ENCODE measurements at places on chromosomes 4 and X. TPM values are rescaled to one million over a fixed set of nuclear protein-coding genes. Genes with fewer than 3 reads are reported as not detected.
A peak's percentile ranks its signal among the peaks of the same experiment; 100 is the strongest.

- no peak for DNase-seq
Observed at GRCh38 chrX:55767100-55767499, 49.6 kb downstream of the RRAGB start.

DNA sequence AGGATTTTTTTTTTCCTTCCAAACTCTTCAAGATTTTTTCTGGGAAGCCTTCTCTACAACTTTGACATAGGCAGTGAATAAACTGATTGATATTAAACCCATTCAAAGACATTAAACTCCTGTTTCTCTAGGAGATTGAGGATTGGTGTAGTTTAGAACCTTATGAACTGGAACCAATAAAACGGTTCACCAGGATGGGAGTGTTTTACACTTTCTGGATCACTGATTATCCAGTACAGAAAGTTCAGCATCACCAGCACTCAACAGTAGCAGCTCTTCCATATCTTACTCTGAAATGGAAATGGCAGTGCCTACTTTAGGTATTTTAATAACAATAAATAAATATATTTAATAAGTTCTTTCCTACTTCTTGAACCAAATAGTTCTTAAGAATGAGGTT is 76.7 kb downstream of the BMPR1B start:
- DNase-seq, result no peak

- DNase-seq, result no peak
Observed at GRCh38 chrX:9980927-9981326, 13.8 kb downstream of the CLDN34 start.

GRCh38 chr4:171924746-171925376 is 111.7 kb downstream of the GALNTL6 start:
- no peak for DNase-seq

The NDST3 gene
- total RNA-seq, result not detected

- no peak for DNase-seq
Observed at GRCh38 chrX:133655275-133656265, 240.3 kb upstream of the GPC4 start.

GRCh38 chr4:25368315-25368714 is 8.7 kb upstream of the ANAPC4 start:
- no peak for DNase-seq

The GYPA gene
- total RNA-seq, result not detected

The GYPE gene
- total RNA-seq, result 0.25 TPM

The NHS gene
- 3.8 TPM for total RNA-seq

DNA sequence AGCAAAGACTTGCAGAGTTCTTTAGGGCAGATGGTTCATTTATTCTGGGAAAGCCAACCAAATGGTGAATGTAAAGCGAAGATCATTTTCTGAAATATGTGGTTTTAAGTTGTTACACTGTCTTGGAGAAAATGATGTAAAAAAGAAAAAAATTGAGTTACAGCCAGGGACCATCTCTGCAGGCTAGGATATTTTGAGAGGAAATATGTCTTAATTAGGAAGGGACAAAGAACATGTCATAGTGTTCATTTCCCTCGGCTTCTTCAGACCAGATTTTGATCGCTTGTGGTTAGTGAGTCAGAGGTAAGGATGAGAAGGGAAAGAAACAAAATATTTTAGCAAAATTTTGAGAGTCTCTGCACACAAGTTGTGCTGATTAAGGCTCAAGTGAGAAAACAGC is 59.0 kb upstream of the C1QTNF7 start:
- DNase-seq, result no peak

DNA sequence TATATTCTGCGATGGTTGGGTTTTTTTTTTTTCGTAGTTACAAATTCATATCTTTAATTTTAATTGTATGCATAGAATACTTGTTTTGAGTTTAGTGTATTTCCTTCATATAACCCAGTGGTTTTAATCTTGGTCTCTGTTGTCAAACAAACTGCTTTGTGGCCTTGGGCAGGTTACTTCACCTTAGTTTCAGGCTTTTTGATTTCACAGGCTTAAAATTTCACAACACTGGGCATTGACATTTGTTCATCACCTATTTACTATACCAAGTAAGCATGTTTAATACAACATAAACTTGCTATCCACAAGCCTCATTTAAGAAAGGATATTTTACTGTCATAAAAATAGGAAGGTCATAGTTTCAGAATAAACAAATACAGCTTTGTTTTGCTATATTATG is 14.7 kb downstream of the RAPGEF2 start:
- DNase-seq, result no peak

The GAB1 gene
- 0.96 TPM for total RNA-seq

- no peak for DNase-seq
Observed at GRCh38 chrX:44352758-44353157, 9.3 kb upstream of the EFHC2 start.

DNA sequence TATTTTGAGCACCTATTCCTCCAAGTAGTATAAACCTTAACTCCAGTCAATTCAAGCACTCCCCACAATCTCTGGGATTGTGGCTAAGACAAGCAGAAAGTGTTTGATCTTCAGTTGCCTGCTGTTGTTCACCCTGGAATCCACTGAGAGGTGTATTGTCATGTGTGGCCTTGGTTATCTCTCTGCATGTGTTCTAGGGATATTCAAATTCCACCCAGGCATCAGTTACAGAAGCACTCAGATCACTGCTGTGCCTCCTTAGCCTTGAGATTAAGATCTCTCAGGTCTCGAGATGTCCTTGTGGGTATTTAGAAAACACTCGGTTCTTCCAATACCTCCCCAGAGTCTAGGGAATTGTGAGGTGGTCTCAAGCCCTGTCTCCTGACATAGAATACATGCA is 213.3 kb downstream of the SMARCA1 start:
- DNase-seq, result no peak

The PDE5A gene
- total RNA-seq, result 0.25 TPM

- DNase-seq, result no peak
Observed at GRCh38 chrX:1767026-1767425, 152.2 kb downstream of the ASMT start.

DNA sequence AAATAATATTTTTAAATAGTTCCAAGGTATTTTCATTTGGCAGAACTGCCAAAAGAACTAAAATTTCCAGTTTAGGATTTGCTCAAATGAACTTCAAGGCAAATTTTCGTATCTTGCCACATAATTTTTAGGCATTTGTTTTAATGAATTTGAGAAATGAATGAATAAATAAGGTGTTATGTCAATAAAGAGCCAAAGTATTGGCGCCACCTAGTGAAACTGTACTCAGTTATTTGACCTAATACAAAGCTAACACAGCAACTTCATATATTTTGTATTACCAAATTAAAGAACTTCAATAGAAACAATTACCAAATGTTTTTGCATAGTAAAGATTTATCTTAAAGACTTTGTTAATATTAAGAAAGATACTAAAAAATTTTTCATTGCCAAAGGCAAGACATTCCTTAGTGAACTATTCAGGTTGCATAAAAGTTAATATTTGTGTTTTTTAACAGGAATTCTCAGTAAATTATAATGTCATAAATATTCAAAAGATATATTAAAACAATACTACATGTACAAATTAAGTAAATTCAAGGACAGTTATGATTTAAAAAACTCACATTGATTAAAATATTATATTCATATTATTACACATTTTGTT is 50.3 kb downstream of the STPG2 start:
- no peak for DNase-seq

The MAML3 gene
- total RNA-seq, result 3.3 TPM

- no peak for DNase-seq
Observed at GRCh38 chr4:48565362-48566033, 75.4 kb downstream of the ZAR1 start.

The EVC gene
- 1.7 TPM for total RNA-seq

The GAGE1 gene
- not detected for total RNA-seq

DNA sequence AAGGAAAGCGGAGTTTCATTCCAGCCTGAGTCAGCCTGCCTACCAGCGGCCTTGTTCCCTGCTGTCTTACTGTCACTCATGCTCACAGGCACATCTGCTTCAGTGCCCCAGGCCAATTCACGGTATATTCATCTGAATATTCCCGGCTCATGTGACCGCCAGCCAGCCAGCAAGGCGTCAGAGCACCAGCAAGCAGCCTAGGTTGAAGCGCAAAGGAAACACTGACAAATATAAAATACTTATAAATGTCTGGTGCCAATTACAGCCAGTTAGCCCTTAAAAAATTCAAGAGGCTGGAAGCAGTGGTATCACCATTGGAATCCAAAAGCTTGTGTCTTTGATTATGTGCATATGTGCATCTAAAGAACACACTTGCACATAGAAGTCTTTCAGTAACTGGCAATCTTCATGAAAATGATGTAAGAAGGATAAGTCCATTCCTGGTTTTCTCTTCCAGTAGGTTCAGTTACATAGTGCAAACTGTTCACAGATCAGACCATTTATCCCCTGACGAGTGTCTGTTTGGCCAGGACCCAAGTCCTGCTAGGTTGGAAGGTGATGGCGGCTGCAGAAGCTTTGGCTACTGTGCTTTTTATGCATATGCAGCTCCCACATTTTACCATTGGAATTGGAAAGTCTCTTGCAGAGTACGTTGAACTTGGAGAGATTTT is 61.3 kb downstream of the LUZP4 start:
- DNase-seq, result no peak

The TAF7L gene
- 0.11 TPM for total RNA-seq

DNA sequence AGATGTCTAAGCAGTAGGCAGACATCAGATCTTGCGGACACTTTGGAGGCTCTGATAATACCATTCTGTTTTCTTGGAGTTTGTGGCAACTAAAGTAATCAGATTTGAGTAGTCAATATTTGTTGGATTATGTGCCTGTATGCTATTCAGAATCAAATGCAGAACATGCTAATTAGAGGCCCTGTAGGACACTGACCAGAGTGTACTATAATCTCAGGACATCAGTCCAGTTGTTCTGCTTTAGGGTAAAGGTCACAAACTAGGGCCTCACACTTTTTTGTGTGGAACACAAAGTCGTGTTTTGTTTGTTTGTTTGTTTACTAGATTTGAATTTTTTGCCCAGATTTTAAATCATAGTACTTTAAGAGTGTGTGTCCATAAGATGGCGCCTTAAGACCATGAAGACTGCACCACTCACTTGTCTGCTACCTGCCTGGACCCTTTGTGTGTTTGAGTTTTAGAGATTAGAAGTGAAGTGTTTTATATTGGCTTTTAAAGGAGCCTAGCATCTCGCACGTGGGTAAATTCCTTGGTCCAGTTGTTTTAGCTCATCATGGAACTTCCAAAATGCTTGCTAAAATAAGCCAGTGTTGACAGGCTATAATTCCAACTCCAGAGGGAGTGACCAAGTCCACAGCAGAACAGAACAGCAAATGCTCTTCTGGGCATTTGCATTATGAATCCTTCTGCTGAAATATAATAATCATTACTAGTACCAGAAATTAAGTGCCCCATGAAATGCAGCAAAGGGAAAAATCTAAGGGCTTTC is 34.7 kb downstream of the IL13RA1 start:
- DNase-seq, result no peak

DNA sequence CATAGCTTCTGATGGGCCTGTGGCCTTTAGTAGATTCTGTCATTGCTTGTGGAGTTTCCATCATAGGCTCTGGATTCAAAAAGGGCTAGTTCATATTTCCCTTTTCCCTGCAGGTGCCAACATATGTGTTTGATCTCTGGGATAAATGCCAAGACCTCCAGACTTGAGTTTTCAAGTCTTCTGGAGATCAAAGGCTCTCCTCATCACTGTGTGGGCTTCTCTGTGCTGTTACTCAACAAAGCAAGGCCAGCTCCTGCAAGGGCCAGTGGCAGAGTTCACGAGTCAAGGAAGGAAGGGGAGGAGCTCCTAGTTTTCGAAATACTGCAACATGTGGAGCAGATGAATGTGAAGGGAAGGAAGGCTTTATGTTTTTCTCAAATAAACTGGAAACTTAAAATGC is 62.7 kb upstream of the SCML1 start:
- no peak for DNase-seq

The LARP7 gene
- total RNA-seq, result 45.3 TPM

The GPRASP2 gene
- total RNA-seq, result 0.23 TPM

DNA sequence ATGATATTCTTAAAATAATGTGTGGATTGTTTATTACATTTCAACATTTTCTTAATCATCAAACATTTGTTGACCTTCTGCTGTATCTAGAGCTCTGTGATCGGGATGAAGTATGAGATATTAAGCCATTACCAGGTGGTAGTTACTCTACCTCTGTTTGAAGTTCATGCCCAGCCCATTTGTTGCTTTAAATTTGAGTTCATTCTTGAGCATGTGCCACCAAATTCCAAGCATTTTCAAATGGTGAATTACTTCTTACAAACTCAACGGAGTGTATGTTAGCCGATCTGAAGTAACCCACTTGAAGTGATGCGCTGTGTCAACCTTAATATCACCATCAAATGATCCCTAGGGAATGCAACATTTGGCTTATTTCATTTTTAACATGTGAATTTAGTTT is 7.3 kb upstream of the DTHD1 start:
- DNase-seq, result no peak

The CT45A8 gene
- not detected for total RNA-seq

GRCh38 chrX:134658002-134658759 is at the start of gene PLAC1:
PLAC1 (minus strand) TSS chrX:134658471; CDS start chrX:134566682, 91,789 bp downstream.
- DNase-seq, result no peak

DNA sequence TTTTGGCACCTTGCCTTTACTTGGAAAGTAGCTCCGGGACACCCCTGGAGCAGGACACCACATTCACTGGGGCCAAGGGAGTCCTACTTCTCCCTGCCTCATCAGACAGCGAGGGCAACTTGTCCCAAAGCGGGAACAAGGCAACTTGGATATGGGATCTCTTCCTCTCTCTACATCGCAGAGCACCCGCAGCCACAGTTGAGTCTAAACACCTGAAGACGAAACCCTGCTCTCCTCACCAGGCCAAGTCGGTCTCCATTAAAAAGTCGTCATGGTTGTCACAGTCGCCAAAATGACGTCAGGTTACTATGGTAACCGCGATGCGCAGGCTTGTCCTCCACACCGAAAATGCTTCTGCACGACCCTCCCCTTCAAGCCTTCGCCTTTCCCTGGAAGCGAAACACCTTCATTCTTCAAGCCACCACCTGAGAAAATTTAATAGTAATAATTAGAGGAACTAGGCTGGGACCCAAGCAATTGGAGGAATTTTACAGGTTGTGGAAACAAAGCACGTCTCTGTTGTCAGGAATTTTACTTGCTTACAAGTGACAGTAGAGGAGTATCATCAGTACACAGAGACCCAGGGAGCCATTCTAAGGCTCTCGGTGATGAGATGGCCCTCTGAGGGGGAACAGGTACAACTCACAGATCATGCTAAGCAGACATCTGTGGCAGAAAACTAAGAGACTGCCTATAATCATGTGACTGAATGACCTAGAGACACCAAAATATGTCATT is 30.5 kb upstream of the TCEAL4 start:
- DNase-seq, result peak; percentile 52

DNA sequence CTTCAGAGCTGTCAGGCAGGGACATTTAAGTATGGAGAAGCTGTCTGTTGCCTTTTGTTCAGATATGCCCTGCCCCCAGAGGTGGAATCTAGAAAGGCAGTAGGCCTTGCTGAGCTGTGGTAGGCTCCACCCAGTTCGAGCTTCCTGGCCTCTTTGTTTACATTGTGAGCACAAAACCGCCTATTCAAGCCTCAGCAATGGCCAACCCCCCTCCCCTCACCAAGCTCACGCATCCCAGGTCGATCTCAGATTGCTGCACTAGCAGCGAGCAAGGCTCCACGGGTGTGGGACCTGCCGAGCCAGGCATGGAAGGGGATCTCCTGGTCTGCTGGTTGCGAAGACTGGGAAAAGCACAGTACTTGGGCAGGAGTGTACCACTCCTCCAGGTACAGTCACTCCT is 59.3 kb downstream of the ZNF674 start:
- DNase-seq, result no peak

Data from activated T-helper 2 cell treated with anti-CD3 and anti-CD28 coated beads, Interferon-gamma antibody, Interleukin-2, Interleukin-4, amounts not matched to agents 10 μg/mL and 5 μg/mL and 100 μg/mL, durations not matched to agents 14 hours and 24 hours and 36 hours (primary cell).